ENCODE measurements at places on chromosomes 1 and 21.

GRCh38 chr1:4756851-4757580 lies 102.6 kb downstream of the AJAP1 start:
- DNase-seq: no peak

- DNase-seq: no peak
Observed at GRCh38 chr1:211118407-211119102, 15.4 kb downstream of the KCNH1 start.

DNA sequence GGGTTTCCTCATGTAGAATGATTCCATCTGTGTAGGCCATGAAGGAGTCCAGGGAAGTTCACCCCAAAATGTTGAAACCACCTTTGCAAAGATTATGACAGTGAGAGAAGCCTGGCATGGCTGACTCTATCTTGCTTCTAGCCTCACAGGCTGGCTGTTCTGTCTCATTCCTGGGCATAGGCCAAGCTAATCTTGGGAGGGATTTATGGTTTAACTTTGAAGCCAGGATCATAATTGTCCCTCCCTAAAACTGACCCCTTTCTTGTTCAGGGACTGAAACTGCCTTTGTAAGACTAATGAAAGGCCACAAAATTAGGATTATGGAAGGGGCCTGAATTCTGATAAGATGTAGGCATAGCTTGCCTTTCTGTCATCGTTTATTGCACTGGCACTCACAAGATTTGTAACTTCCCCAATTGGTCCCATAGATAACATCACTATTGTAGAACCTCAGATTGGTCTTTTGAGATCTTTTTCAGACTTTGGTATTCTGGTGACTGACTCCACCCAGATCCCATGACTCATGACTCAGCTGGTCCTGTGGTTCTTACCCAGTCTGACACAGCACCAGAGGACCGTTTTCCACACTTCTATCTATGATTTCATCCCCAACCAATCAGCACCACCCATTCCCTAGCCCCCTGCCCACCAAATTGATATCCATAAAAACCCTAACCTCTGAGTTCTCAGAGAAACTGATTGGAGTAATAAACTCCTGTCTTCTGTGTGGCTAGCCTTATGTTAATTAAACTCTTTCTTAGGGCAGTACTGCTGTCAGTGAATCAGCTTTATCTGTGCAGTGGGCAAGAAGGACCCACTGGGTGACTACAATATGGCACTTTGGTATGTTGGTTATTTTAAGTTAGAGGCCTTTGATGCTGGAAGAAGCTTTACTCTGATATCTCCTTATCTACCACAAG lies 13.6 kb upstream of the LAMTOR5 start:
- DNase-seq: no peak

DNA sequence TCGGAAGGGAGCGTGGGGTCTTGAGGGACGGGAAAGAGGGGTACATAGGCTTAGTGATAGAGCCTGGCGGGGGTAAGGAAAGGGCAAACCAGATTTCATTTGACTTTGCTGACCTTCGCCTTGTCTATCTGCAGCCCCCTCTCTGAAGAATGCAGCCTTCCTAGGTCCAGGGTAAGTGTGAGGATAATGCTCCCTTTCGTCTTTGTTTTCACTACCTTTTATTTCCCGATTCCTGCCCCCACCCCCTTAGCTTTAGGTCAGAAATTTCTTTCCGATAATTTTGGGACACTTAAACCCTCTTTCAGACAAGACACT lies 396 bp downstream of the ATP5PB start:
- no peak for DNase-seq

DNA sequence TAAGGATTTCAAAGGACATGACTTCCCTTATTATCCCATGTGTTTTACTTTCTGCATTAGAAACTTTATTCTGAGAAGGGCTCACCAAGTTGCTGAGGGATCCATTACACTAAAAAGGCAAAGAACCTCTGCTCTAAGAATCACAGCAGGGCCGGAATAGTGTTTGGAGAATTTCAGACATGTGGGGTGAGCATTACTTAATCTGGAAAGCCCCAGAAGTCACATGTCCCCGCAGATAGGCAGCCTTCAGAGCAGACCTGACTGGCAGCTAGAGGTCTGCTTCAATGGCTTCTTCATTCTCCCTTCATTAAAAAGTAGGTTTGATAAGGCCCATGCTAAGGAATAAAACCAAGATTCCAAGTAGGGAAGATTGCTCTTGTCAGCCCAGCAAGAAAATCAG lies 52.6 kb upstream of the RBM15 start:
- DNase-seq: no peak

All from hypothalamus (tissue), 51 donors.